NCI-H187 treated with DMSO at 0.1 percent for 48 hours (cell line): ENCODE measurements at places on chromosomes 12 and 14.

DNA sequence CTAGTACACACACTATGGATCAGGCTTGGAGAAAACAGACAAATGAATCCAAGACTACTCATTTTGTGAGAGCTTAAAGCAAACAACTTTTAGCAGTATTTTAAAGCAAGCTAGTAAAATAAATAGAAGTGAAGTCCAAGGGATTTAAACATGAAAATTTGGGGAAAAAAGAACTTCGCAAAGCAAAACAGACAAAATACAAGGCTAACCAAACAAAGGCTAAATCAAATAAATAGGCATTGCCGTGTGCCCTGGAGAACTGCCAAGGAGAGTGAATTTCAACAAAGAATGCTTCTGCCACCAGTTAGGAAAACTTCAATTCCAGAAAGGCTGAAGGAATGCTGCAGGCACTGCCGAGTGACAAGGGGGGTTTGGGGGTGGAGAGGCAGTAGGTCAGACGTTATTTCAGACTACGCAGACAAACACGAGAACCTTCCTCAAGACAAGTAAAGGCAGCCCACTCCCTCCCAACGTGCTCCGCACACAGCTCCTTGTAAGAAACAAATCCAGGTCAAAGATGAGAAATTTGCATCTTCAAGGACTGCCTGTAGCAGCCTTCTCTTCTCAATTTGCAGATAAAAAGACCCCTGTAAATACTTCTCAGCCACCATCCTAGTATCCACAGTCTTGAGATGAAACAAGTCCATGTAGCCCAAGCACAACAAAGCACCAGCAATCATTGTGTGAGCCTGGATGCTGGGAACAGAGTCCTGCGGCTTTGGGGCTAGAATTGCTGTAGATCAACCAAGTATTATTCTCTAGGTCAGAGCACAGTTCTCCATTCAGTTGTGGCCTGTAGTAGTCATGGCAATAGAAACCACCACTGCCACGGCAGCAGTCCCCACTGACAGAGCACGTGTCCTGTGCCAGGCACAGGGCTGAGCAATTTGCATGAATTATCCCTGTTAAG, 43.3 kb downstream of the EFCAB11 start:
- no peak for DNase-seq

GRCh38 chr12:114764510-114764909, 80.5 kb upstream of the TBX3 start:
- peak; percentile 43 for DNase-seq

- DNase-seq = no peak
Measured at GRCh38 chr12:66637699-66638301, 41.1 kb downstream of the GRIP1 start.

- no peak for DNase-seq
Measured at GRCh38 chr12:38904537-38905479, 583 bp downstream of the CPNE8 start.

- DNase-seq = no peak
Measured at GRCh38 chr12:62009445-62009844, 250.8 kb upstream of the USP15 start.
